Stimulated activated CD8-positive, alpha-beta memory T cell treated with anti-CD3 and anti-CD28 coated beads, Interleukin-4, amount 100 ng/mL, for 4 hours (primary cell): ENCODE measurements at places on chromosomes 6 and 20.

DNA sequence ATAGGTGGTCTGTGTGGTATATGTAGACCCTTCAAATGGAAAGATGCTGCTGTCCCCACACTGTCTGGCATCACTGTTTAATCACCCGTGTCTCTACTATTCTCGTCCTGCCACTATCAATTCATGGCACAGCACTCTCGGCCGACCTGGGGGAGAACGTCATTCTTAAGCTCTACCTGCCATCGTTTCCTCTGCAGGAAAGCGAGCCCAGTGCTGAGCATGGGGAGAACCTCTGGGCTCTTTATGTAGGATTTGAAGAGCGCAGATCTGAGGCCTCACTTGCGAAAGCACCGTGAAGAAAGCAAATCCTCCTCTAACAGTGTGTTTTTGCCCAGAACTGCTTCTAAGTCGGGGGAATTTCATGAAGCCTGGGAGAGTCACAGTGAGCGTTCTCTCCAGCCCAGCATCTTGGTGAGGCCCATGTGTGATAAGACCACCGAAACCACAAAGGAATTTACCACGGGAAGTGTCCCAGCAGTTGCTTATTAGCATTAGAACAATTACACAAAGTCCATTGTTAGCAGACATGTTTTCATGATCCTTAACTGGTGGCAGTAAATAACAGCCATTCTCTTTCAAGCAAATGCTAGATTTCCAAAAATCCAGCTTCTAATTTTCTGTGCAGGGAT is 124.3 kb downstream of the SCML4 start:
- no peak for DNase-seq

DNA sequence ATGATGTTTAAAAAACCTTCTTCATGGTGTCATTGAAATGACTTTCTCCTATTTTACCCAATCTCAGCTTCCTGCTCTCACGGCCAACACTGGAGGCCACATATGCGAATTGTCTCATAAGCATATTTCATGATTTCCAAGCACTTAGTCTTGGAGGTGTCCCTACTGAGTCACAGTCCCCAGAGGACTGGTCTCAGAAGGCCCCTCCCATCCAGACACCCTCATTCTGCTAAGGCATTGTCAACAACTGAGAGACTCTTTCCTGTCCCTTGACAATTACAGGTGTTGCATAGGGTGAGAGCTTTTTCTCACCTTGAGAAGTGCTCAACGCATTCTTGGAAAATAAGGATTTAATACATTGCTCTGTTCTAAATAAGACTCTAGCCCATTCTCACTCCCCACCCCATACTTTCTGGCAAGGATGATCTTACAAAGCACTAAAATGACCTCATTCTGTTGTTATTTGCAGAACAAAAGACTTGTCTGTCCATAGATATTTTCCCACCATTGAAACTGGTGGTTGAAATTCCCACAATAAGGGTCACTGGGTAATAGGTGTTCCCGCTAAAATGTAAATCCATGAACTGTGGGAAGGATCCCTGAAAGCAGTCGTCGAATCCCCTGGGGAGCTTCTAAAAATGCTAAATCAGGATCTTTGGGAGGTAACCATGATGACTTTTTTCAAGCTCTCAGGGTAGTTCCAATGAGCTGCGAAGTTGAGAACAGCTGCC is 32.3 kb upstream of the SLC22A23 start:
- DNase-seq, result no peak

- no peak for DNase-seq
These were observed 113.9 kb upstream of the MMS22L start for GRCh38 chr6:97396880-97397279.

DNA sequence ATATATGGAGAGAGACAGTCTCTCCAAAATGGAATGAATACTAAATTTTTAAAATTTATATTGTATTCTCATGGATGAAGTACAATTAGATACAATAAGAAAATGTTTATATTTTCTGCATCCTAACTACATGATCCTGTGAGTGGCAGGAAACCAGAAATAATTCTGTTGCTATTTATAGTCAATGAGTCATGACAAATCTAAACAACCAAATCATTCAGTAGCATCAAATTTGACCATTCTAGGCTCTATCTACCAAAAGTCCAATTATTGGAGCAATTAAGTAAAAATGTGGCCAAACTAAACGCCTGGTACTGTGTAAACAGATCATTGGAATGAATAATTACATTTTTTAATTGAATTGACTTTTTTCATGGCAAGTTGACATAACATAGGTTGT is 959.8 kb downstream of the EPHA7 start:
- no peak for DNase-seq

DNA sequence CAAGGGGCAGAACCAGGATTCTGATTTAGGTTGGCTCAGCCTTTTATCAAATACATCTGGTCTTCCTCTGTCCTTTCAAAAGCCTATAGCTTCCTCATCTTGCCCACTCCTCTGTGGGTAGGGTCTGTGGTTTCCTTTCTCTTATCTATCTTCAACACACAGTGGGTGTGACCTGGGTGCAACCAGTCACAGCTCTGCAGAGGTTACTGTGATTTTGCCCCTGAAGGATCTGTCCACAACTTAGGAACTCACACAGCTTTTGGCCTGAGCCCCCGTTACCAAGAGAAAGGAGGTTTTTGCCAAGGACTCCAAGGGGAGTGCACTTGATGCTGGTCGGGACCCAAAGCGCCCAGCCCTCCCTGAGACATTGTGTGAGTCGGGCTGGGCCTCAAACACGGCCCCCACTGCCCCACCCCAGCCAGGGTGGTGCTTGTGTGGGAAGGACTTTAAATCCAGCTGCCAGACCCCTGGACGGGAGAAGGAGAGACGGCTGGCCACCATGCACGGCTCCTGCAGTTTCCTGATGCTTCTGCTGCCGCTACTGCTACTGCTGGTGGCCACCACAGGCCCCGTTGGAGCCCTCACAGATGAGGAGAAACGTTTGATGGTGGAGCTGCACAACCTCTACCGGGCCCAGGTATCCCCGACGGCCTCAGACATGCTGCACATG is at the start of gene PI16:
TSS of gene PI16 (plus strand) at position 477 of the 670 bp plus-strand sequence. CDS start at position 500, 23 bp downstream.
- DNase-seq, result no peak

- no peak for DNase-seq
These were observed 66.8 kb upstream of the IYD start for GRCh38 chr6:150301846-150302519.

- DNase-seq, result no peak
These were observed 80.5 kb downstream of the TMEM242 start for GRCh38 chr6:157242791-157243190.

DNA sequence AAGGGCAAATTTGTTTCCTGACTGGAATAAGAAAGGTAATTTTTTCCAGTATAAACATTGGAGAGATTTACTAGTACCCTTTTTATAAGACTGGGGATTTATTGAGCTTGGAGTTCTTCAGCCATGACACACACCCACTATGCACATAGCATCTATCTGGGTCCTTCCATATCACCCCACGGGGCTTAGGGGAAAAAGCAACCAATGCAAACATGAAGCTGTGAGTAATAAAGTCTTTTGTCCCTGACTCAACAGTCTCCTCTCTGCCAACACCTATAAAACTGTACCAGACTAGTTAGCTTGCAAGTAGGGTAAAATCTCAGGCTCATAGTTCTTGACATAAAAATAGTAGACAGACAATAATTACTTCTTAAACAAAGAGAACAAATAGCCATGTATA is 23.4 kb downstream of the COL21A1 start:
- no peak for DNase-seq

DNA sequence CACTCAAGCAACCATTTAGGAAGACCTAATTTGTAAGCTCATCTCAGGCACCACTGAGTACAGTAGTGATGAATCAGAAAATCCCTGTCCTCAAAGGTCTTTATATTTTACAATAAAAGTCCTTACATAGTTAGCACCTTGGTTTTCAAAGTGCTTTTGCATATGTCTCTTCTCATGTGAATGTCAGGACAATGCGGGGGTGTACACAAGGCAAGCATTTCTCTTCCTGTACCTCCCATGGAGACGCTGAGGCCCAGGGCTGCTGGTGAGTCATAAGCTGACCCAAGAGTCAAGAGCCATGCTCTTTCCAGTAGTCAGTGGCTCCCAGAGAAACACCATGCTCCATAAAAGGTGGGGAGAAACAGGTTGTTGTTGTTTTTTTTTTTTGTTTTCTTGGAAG is 174.0 kb downstream of the GJA10 start:
- no peak for DNase-seq

DNA sequence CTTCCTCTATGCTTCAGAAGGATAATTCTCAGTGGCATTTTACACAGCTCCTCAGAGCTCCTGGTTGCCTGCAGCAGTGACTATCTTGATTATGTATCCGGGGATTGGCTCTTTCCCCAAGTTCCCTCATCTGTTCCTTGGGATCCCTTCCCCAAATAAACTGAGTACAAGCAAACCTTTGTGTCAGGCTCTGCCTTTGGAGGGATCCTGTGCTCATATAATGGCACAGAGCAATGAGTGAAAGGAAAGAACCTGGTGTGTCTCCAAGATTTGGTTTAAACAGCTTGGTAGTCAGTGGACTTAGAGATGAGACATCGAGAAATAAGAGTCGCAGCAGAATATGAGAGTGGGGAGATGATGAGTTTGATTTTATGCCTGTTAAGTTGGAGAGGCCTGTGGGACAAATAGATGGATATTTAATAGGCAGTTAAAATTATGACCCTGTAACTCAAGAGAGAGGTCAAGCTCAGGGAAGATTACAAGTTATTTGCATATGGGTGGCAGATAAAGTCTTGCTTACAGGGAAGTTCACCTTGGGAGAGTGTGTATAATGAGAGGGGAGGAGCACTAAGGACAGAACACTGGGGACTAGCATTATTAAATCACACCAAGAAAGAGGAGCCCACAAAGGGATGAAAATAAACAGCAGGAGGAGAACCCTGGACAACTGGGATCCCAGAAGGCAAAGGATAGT is 44.1 kb upstream of the GCLC start:
- DNase-seq, result no peak

- no peak for DNase-seq
These were observed 198.6 kb downstream of the SOX4 start for GRCh38 chr6:21792177-21792576.

DNA sequence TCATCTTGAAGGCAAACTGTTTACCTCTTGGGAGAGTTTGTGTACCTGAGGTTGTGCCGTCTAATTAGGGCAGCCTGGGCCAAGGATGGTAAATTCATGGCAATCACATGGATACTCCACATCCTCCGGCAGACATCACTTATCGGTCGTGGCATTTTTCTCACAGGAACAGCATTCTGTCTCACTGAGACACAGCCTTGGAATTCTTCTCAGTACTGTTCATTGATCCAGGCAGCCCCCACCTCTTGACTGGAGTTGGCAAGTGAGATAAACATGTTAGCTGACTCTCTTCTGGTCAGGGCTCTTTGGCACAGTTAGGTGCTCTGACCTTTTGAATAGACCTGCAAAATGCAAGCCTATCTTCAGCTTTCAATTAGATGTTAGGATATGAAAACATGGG is 511.4 kb upstream of the FLRT3 start:
- no peak for DNase-seq

DNA sequence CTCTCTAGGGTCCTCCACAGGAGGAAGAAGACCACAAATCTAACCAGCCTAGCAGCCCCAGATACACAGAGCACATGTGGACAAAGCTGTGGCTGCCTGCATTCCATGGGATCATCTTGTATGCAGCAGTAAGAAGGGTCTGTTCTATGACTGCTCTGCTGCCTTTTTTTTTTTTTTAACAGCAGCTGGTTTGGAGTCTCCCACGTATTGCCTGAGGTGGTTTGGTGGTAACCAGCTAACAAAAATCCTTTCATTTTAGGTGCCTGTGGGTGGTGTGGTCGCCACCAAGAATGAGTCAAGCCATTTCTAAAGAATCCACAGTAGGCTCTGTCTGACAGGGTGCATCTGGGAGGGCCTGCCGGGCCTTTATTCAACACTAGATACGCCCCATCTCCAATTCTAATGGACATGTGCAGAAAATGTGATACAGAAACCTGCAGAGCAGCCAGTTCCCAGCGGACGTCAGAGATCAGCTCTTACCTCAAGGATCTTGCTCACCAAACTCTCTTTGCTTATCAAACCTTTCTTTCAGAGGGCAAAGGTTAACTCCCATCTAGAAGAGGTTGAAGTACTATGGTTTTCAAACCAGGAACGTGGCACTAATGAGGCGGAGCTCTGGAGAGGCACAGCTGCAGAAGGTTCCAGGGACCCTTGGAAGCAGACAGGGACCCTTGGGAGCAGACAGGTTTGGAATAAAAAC is 32.0 kb downstream of the GNAS-AS1 start:
- peak; percentile 12 for DNase-seq

GRCh38 chr20:25058847-25059810 is 1.2 kb upstream of the ACSS1 start:
- no peak for DNase-seq

DNA sequence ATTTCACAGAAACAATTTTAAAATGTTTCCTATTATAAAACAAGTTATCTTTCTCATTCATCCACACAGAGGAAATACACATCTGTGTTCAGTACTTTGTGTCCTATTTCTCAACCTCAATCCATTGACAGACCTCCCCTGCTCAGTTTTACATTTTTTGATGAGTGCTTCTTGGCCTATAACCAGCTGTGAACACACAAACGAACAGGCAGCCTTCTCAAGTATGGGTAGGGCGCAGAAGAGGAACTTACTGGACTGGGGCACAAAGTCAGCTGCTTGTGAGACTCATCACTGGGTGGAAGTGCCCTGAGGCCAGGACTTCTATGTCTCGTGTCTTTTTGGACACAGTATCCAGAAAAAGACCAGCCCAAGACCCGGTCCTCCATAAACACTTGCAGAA is 2.8 kb downstream of the RPS6KA2 start:
- DNase-seq, result no peak

- DNase-seq, result no peak
These were observed 20.2 kb downstream of the STAU1 start for GRCh38 chr20:49167811-49168507.

DNA sequence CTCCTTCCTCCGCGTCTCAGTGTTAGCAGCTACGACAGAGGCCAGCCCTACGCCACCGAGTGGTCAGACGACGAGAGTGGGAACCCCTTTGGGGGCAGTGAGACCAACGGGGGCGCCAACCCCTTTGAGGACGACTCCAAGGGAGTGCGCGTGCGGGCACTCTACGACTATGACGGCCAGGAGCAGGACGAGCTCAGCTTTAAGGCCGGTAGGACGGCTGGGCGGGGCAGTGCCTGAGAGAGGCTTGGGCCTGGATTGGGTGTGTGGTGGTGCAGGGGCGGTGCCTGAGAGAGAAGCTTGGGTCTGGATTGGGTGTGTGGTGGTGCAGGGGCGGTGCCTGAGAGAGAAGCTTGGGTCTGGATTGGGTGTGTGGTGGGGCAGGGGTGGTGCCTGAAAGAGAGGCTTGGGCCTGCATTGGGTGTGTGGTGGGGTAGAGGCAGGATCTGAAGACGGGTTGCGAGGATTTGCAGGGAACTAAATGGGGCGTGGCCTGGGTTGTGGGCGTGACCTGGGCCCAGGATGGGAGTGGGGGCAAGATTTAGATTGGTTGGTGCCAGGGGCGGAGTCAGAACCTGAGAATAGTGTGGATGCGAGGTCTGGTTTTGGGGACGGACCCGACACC is 24.4 kb downstream of the SPDEF start:
- no peak for DNase-seq

- no peak for DNase-seq
These were observed 178.9 kb downstream of the SASH1 start for GRCh38 chr6:148521586-148521985.

DNA sequence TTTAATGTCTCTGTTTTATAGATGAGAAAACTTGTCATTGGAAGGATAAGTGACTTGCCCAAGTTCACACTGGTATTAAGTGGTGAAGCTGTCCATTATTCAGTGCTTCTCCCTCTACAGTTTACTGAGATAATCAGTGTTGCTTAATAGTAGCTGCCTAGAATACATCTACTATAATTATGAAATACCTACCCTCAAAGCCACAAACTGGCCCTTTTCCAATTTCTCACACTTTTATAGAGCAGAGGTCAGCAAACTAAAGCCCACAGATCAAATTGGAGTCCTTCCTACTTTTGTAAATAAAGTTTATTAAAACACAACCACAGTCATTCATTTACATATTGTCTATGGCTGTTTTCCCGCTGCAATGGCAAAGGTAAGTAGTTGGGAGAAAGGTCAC is 73.5 kb downstream of the EYS start:
- DNase-seq, result no peak
